Hematopoietic multipotent progenitor cell treated with erythropoietin and hydrocortisone succinate and interleukin-3 and kit ligand, for 4 days (in vitro differentiated cells): ENCODE measurements at places on chromosomes 4 and X.
A peak's percentile ranks its signal among the peaks of the same experiment; 100 is the strongest.

DNA sequence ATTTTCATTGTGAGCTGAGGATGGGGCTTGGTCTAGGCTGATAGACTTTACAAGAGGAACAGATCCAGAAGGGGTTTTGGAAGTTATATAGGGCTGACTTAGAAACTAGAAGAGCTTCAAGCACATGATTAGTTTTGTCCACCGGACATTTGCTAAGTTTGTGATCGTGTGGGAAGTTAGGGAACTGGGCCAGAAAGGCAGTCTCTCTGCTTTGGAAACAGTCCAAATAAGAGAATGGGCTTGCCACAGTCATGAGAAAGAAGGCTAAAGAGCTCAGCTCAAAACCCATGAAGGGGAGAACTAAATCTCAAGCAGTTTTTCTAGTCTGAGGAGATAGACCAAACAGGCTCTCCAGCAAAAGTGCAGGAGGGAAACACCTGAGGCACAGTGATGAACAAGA is 67.8 kb downstream of the ZNF674 start:
- DNase-seq: peak; percentile 7

DNA sequence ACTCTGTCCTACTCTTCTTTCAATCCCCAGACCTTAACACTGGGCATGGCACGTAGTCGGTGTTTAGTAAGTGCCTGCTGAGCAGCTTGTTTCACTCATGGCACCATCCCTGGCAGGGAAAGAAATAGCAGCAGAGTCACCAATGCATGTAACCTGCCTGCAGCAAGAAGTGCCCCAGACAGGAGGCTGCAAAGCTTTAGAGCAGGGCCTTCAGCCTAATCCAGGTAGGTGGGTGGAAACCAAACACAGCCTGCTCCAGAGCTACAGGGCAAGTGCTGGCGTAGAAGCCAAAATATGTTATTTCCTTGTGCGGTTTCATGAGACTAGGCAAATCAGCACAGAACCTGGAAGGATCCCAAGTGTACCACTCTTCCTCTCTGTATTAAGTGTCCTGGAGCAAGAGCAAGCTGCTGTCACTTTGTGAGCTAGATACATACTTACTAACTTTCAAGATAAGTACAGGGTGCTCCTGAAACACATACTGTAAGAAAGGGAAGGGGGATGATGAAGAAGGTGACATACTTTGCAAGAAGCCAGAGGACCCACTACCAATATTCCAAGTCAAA is 5.5 kb downstream of the PROM1 start:
- DNase-seq: no peak

DNA sequence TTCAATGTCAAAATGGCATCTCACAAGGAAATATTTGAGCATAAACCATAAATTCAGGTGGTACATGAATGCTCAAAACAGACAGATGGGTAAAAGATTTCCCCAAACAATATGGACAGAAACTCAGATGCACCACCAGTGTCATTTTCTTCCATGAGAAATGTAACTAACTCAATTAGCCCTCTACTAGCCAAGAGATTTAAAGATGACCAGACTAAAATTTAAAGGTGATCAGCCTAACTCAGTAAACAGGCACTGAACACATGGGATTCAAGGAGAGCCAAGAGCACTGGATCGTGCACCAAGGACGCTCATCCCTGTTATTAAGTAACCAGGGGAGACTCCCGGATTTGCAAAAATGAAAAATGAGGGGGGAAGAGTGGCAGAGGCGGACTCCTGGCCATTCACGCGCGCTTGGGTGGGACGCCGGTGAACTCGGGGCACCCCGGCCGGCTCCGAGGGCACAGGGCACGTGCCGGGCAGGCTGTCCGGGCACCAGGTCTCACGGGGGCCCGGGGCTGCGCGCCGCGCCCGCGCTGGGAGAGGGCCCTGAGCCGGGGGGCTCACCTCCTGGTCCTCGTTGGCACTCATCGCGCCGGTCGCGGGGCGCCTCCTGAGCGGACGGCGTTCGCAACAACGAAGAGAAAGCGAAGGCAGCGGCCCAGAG is 490 bp downstream of the RWDD4 start:
- DNase-seq: peak; percentile 44

GRCh38 chr4:44421330-44422065 is 27.1 kb downstream of the KCTD8 start:
- no peak for DNase-seq

DNA sequence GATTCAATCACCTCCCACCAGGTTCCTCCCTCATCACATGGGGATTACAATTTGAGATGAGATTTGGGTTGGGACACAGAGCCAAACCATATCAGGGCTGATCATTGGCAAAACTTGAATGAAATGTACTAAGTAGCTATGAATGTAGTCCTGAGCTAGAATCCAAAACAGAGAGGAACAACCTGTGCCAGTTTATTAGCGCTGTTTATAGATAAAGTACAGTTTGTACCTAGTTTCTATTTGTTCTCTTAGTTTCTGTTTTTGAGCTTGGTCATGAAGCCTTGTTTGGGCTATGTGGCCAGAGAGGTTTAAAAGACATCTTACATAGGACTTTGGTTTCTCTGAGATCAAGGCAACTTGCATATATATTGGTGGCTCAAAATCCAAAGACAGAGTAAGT is 66.9 kb upstream of the INPP4B start:
- DNase-seq: no peak

GRCh38 chr4:38873290-38873944 is 5.8 kb downstream of the FAM114A1 start:
- peak; percentile 38 for DNase-seq

DNA sequence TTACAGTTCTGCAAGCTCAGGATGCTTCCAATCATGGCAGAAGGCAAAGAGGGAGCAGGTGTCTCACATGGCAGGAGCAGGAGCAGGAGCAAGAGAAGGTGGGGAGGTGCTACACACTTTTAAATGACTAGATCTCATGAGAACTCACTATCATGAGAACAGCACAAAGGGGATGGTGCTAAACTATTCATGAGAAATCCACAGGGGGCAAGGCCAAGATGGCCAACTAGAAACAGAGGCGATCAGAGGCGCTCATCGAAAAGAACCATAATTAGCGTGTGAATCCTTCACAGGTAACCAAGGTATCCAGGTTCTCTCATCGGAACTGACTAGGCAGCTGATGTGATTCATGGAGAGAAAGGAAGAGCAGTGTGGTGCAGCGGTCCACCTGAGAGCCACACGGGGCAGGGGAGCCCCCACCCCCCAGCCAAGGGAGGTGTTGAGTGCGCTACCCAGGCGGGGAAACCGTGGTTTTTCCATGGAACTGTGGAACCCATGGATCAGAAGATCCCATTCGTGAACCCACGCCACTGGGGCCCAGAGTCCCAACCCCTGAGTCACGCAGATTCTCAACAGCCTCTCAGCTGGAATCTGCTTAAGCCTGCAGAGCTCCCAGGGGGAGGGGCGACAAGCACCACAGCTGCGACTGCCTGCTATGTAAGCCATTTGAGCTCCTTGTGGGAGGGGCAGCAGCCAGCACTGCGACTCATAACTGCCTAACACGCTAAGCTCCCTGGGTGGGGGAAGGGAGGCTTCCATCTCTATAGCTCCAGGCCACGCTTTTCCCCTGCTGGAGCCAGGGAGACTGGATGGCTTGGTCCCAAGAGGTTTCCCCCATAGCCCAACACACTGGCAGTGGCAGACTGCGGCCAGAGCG is 46.7 kb downstream of the FGF16 start:
- no peak for DNase-seq

DNA sequence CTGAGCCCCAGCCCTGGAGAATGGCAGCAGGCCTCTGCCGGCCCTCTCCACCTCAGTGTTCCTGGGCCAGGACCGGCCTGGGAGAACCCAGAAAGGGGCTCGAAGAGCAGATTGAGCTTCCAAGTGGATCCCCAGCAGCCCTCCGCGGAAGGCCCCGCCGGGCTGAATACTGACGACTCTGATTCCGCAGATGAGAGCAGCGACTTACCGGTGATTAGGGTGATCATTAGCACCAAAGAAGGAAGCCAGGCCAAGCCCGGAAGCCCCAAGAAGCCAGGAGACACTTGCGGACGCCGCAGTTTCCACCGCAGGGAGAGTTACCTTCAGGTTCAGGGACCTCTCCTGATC is 876 bp downstream of the LOC101059915 start:
- DNase-seq: no peak

DNA sequence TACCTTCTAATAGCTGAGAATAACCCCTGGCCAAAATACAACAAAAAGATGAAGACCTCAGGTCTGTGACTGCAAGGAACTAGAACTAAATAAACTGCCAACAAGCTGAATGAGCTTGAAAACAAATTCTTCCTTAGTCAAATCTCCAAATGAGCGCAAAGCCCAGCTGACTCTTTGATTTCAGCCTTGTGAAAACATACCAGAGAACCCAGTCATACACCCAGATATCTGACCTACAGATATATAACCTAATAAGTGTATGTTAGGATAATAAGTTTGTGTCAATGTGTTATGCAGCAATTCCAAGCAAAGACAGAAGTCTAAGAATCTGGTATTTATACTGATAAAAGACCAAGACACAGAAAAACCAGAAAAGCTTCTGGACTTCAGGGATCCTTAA is 38.0 kb upstream of the ADGRL3 start:
- DNase-seq: no peak

- DNase-seq: peak; percentile 95
Measured at GRCh38 chr4:147683717-147684700, at the start of gene PRMT9. Gene PRMT9 (minus strand): TSS chr4:147684163. CDS start chr4:147683987, 176 bp downstream.

- DNase-seq: no peak
Measured at GRCh38 chr4:95560774-95561173, 12.0 kb upstream of the UNC5C start.

- DNase-seq: no peak
Measured at GRCh38 chr4:10260777-10261176, 144.2 kb upstream of the WDR1 start.

- no peak for DNase-seq
Measured at GRCh38 chrX:48827654-48827968, 1.3 kb downstream of the ERAS start.

- no peak for DNase-seq
Measured at GRCh38 chr4:162151850-162152249, 11.9 kb downstream of the FSTL5 start.

DNA sequence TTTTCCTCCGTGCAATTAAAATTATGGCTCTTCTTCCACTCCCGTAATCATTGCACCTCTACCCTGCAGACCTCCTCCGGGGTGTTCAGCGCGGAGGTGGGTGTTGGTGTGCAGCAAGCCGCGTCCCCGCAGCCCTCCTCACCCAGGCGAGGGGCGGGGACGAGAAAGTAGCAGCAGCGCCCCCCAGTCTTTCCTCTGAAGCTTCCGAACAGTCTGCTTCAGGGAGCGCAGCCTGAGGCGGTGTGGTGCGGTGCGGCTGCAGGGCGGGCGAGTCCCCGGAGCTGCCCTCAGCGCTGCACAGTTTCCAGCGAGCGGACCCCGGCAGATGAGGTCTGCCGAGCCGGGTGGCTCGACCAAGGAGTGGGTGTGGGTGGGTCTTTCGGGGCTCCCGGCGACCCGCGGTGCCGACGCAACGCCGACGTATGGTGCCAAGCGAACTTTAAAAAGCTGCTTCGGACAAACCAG is at the start of gene FRAS1:
TSS of gene FRAS1 (plus strand) at position 189 of the 465 bp plus-strand sequence. CDS start 687 bp downstream, outside the sequence.
- DNase-seq: peak; percentile 44

DNA sequence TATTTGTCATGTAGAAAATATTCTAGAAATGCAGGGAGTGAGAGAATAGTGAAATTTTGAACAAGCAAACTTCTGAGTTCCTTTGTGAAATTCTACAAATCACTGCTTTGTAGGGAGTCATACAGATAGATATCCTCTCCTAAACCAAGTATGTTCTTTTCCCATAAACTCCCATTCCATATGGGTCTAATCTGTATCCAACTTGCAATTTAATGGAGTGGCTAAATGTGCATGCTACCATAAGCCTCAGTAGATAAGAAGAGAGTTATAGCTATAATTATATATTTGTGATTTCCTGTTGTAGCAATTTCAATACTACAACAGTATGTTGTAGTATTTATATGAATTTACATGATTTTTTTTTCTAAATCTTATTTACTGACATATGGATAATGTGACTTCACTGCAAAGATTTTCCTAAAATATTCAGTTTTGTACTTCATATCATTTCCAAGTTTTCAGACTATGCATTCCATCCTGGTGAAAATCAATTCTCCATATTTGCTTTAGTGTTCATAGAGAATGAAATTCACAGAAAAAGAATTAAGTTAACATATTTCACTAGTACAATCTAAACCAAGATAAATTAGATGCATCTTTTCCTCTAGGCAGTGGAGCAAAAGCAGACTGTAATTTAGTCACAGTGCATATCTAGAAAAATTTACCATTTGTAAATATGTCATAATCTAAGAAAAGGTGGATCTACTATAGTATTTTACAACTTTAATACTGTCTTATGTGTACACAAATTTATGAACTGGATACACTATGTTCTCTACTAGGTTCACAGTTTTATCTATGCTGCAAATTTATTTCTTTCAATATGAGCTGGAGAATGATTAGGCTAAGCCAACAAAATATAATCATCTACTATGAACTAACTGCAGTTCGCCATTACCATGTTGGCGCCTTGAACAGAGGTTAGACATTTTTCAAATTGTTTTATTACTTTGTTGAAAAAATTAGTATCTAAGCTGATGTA is 372.9 kb upstream of the NDST3 start:
- no peak for DNase-seq

DNA sequence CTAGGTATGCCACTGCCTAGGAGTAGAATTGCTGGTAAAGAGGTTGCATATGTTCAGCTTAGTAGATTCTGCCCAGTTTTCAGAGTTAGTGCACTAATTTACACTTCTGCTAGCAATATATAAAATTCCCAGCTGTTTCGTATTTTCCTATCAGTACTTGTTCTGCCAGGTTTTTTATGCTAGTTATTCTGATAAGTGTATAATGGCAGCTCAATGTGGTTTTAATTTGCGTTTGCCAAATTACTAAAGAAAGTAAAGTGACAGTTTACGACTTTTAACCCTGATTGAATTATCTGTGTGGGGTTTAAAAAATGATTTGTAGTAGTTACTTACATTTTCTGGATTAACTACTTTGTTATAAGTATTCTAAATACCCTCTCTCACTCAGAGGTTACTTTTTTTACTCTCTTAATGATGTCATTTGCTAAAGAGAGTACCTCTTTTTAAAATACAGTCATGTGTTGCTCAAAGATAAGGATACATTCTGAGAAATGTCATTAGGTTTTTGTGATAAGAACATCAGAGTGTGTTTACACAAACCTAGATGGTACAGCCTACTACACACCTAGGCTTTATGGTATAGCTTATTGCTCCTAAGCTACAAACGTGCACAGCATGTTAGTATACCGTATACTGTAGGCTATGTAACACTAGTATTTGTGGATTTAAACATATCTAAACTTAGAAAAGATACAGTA is 363.2 kb downstream of the IL15 start:
- DNase-seq: peak; percentile 12

- peak; percentile 52 for DNase-seq
Measured at GRCh38 chrX:41921492-41922430, 1.6 kb downstream of the CASK start.

- no peak for DNase-seq
Measured at GRCh38 chr4:8118531-8118930, 40.1 kb downstream of the ABLIM2 start.

GRCh38 chr4:37821953-37822605 is 4.4 kb upstream of the PGM2 start:
- DNase-seq: peak; percentile 38
